ENCODE measurements at places on chromosomes 1 and 21. TPM values are rescaled to one million over a fixed set of nuclear protein-coding genes. Genes with fewer than 3 reads are reported as not detected.

- DNase-seq = no peak
Measured at GRCh38 chr1:178362747-178363146, 134.0 kb downstream of the CLEC20A start.

DNA sequence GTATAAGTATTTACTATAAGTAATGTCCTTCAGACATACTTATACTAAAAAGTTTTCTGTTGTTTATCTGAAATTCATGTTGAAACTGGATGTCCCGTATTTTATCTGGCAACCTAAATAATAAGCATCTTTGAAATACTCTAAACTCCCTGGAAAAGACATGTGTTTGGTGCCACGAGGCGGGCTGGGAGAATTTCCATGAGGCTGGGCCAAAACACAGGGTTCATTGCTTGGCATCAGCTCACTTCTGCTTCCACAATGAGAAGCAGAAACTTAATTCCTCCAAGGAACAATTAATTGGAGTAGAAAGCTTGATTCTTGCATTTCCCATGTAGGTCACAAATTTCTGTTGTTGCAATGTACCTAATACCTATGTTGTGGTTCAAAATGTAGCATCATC is 110.2 kb downstream of the PSMG1 start:
- no peak for DNase-seq

DNA sequence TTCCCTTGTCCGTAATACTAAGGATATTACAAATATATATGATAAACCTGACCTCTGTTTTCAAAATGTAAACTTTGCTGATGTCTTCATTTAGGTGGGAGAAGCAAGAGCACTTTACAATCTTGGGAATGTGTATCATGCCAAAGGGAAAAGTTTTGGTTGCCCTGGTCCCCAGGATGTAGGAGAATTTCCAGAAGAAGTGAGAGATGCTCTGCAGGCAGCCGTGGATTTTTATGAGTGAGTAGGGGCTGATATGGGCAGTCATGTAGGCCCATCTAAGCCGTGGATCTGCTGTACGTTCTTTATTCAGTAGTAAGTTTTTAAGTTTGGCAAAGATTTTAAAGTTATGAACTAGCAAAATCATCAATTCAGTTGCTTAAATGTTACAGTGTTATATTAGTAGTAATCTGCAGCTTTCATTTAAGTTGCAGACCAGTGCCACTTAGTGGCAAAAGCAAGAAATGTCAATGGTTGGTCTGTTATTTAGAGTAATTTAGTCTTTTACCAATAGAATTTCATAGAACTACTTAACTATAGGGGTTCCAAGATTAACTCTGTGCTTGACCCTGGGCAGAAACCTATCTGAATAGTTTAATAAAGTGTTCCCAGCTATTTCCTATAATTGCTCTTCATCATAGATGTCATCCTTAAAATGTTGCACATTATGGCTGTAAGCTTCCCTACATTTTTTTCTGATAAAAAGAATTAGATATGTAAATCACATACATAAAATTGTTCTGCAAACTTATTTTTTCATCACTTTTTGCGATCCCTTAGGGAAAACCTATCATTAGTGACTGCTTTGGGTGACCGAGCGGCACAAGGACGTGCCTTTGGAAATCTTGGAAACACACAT is 21.3 kb downstream of the GPSM2 start:
- peak; percentile 52 for DNase-seq

DNA sequence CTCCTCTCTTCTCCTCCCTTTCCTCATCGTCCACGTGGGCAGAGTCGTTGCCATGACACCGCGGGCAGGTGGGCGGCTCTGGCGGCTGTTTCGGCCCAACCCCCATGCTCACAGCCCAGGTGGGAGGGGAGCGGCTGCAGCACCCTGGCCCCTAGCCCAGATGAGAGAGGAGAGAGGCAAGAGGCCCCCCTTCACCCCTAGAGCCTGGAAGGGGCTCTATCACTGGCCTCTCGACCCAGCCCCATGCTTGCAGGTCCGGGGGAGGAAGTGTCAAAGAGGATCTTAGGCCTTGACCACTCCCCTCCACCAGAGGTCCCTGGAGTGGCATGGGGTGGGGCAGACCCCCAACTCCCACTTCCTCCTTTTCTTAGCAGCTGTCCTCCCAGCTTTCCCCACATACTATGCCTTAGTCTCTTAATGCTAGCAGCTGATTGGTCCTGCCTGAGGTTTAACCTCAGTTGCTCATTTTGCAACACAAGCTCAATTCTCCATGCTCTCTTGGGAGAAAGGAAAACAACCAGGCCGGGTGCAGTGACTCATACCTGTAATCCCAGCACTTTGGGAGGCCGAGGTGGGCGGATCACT is 10.4 kb downstream of the DLGAP3 start:
- no peak for DNase-seq

The SPRR1A gene
- total RNA-seq = not detected

- peak; percentile 80 for DNase-seq
Measured at GRCh38 chr1:110639724-110640386, 33.7 kb upstream of the KCNA2 start.

Data from A172 (cell line).